IMR-90 (cell line): ENCODE measurements at places on chromosomes 5 and 9. TPM values are rescaled to one million over a fixed set of nuclear protein-coding genes. Genes with fewer than 3 reads are reported as not detected.

GRCh38 chr5:171705830-171706468 is 79.7 kb upstream of the SMIM23 start:
- no peak for DNase-seq

DNA sequence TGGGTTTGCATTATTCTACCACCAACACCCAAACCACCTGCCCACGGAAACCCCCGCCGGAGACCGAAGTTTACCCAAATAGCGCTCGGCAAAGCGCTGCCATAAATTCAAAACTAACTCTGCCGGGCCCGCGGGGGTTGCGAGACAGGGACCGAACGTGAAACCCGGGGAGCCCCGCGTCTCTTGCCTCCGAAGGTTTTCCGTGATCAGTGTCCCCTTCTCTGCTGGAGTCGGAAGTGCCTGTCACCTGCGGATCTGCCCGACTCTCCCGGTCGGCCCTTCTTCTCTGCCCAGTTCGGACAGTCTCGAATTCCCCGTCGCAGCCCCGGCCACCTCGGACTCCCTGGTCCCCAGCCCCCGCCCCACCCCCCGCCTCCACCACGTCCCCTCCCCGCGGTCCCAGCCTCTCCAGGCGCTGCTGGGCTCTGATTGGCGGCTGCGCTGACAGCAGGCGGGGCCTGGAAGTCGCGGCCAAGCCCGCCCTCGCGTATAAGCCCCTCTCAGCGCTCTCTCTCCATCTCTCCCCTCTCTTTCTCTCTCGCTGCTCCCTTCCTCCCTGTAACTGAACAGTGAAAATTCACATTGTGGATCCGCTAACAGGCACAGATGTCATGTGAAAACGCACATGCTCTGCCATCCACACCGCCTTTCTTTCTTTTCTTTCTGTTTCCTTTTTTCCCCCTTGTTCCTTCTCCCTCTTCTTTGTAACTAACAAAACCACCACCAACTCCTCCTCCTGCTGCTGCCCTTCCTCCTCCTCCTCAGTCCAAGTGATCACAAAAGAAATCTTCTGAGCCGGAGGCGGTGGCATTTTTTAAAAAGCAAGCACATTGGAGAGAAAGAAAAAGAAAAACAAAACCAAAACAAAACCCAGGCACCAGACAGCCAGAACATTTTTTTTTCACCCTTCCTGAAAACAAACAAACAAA is at the start of gene RORB:
Gene RORB (plus strand): TSS at position 517 of the 929 bp plus-strand sequence. CDS start 642 bp downstream, outside the sequence.
- DNase-seq: peak; percentile 5

GRCh38 chr5:2187156-2187555 is 304.4 kb upstream of the IRX4 start:
- no peak for DNase-seq

The AK8 gene
- under 0.01 TPM in 2 replicates for total RNA-seq

- DNase-seq: no peak
These were observed 2.9 kb downstream of the STXBP1 start for GRCh38 chr9:127614961-127615360.

The GABRA6 gene
- not detected in 2 replicates for total RNA-seq

DNA sequence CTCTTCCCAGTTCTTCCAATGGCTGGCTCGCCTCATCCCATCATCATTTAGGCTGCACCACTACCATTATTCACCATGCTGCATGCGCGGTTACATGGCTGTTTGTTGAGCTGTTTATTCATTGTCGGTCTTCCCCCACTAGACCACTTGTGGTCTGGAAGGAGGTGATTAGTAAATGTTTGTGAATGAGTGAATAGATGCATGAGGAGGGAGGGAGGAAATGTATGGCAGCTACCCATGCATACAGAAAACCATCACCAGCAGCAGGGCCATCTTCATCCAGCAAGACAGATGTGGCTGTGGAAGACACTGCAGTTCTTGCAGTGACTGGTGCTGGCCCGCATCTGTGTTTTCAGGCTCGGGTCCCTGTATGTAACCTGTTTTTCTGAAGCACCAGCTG is 113.3 kb upstream of the SAP30L start:
- no peak for DNase-seq

The IL7R gene
- 56.9 and 71.7 TPM in 2 replicates for total RNA-seq

DNA sequence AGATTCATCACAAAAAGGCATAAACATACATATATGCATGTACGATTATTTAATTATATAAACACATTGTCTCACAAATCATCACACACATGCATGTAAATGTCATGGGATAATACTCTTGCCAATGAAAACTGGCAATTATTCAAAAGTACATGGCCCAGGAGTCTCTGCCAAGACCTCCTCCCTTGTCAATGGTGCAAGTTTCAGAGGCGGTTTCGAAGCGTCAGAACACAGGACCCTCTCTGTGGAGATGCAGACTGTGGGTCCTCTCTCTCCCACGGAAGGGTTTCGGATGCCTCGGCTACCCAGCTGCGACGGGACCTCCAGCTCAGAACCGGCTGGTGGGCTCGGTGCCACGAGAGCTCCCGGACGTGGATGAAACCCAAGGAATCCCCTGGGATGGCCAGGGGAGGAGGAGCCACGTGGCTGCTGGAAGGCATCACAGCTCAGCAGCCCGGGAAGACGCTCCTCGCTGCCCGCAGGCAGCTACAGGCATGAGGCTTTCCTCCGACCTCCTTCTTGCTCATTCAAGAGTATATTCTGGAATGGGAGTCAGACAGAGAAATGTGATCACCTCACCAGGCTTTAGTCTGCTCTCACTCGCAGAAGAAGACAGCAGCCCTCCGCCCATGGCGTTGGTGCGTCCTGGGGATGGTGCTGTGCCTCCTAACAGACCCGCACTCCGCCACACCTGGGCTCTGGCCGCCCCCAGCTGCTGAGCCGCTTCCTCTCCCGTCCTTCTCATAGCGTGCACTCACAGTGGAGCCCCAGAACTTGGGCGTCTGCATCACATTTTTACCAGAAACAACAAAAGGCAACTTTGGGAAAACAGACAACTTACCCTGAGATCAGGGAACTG is 308.8 kb downstream of the IRX2 start:
- DNase-seq: no peak

- no peak for DNase-seq
These were observed 169.4 kb upstream of the GLRA1 start for GRCh38 chr5:152094060-152094459.

- peak; percentile 25 for DNase-seq
These were observed 23.9 kb downstream of the GTF3C4 start for GRCh38 chr9:132694144-132694543.

DNA sequence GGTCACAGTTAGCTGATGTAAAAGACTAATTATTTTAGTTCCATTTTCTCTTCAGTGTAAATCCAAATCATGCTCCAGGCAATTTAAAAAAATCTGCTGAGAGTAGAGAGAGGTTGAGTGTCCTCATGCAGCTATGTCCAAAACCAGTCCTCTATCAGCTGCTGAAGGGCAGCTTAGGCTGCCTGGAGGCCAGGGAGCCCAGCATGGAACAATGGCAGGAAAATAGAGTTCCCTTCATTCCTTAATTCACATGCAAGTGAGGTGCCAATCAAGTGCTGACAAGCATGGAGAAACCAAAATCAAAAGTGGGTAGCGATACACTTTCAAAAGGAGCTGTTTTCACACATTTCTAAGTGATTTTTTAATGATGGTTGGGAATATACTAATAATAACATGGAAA is 78.3 kb upstream of the POU5F2 start:
- no peak for DNase-seq

- DNase-seq: no peak
These were observed 5.6 kb downstream of the GOLPH3 start for GRCh38 chr5:32168460-32169033.

GRCh38 chr5:90530736-90531487 is 1.5 kb upstream of the LYSMD3 start:
- DNase-seq: no peak

The FAM153A gene
- total RNA-seq: not detected in 2 replicates

The IER5L gene
- total RNA-seq: 12.5 and 14.4 TPM in 2 replicates

The SPATA31E1 gene
- total RNA-seq: not detected in 2 replicates

- no peak for DNase-seq
These were observed 28.5 kb upstream of the NKD2 start for GRCh38 chr5:980001-980588.

DNA sequence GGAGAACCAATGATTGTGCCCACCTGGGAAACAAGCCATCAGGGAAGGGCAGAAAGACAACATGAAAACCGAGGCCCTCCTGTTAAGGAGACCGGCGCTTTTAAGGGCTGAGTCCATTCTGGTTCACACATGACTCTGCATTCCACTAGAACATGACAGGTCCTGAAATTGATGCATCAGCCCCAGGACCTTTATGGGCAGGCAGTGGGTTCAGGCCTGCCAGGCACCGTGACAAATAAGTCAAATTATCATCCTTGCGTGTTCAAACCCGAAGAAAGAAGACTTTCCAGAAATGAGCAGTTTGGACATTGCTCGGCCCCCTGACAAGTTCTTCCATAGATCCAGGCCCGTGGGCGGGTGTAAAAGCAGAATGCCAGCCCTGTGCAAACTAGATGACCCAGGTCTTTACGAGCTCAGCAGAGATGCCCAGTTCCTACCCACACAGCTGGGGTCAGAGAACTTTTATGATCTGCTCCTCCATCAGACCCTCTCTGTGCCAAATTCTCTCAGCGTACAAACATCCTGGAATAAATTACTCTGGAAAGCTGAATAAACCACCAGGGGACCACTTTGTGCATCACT is 295.5 kb upstream of the WWC1 start:
- DNase-seq: no peak

The TMEFF1 gene
- total RNA-seq: 0.90 and 1.9 TPM in 2 replicates

DNA sequence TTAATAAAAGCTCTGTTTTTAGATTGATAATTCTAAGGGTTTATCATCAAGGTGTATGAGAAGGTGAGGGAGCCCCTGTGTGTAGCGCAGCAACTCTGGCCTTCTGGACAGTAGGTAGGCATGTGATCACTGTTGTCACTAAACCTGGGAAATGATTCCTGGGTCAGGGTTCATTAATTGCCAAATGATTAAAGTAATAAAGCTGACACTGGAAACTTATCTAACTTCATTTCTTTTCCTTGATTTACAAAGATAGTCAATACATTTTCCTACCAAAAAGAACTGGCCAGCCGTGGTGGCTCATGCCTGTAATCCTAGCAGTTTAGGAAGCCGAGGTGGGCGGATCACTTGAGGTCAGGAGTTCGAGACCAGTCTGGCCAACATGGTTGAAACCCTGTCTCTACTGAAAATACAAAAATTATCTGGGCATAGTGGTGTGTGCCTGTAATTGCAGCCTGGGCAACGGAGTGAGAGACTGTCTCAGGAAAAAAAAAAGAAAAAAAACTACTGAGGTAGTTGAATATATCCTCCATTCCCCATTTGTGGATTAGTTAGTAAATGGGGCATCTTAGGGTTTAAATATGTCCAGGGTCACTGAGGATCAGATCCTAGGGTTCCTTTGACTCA is 2.4 kb downstream of the EHMT1 start:
- no peak for DNase-seq

The ZBTB5 gene
- total RNA-seq: 9.1 and 10.8 TPM in 2 replicates

DNA sequence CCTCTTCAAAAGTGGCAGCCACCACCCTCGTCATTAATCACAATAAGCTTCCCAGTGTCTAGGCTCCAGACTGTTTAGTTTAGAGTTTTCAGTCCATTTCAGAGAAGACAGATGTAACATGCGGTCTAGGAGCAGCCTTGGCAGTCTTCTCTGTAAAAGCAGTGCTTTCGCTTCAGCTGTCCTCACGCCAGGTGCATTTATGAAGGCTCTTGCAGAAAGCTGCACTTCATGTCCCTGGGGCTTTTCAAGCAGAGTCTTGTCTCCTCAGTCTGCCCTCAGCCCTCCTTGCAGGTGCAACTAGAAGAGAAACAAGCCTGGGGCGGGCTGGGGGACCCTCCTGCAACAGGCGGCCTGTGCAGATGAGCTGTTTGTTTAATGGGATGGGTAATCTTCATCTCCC is 281.9 kb downstream of the DRD1 start:
- no peak for DNase-seq

GRCh38 chr5:126914801-126915436 is 115.4 kb downstream of the MARCHF3 start:
- no peak for DNase-seq

- DNase-seq: no peak
These were observed 25.0 kb upstream of the GABRP start for GRCh38 chr5:170758481-170758880.

- DNase-seq: peak; percentile 43
These were observed 105.2 kb downstream of the RGS3 start for GRCh38 chr9:113568571-113569321.

DNA sequence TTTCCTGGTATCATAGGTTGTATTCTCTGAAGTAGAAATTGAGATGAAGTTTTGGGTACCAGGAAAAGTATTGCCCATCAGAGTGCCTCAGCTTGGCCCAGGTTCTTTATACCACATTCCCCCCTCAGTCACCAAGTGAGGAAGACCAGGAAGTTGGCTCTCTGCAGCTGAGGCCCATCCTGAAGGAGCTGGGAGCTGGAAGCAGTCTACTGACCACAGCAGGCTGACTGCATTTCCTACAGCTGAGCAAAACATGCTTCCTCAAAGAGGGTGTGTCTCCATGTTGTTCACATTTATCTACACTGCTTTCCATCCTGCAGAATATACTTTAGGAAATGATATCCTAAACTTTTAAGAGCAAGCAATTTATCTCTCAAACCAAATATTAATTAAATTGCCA is 654.6 kb downstream of the ELAVL2 start:
- DNase-seq: no peak

The ZNF608 gene
- 15.1 and 16.4 TPM in 2 replicates for total RNA-seq

The BARHL1 gene
- not detected in 2 replicates for total RNA-seq

DNA sequence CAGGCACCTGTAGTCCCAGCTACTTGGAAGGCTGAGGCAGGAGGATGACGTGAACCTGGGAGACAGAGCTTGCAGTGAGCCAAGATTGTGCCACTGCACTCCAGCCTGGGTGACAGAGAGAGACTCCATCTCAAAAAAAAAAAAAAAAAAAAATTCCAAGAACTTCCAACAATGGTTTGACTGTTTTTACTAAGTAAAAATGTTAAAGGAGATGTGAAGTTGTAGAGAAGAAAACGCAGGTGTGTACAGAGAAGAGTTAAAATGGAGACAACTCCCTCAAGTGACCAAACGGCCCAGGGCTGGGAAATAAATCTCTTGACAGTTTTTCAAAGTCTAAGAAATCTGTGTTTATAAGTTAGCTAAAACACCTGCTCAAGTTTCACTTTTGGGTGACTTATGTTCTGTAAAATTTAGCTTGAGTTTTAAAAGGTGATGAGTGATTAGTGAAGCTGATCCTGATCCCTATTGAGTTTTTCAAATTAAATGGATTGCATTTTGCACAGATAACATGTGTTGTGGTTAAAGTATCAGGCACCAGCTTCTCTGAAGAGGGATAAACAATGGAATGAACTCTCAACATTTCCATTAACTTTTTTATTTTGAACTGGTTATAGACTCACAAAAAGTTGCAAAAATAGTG is 255.2 kb upstream of the CD180 start:
- DNase-seq: no peak

GRCh38 chr5:148913985-148914431 is 87.6 kb downstream of the ADRB2 start:
- peak; percentile 87 for DNase-seq

The MCTP1 gene
- 0.56 TPM in 1 of 2 replicates, not detected in the other for total RNA-seq

- no peak for DNase-seq
These were observed 487.7 kb downstream of the GADD45G start for GRCh38 chr9:90092508-90092907.

DNA sequence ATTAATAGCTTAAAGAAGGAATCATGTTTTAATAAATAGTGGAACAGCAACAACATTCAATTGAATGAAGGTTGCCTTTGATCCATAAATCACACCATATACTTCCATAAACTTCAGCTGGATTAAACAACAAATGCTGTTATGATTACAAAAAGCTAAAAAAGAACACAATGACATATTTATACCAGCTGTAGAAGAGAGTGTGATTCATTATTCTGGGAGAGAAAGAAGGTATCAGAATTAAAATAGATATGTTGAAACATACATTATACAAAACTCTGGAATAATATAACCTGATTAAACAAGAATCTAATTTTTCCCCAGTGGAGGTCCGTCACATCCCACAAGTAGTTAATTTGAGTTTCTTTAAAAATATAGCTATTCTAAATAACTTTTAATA is 7.5 kb upstream of the RECK start:
- no peak for DNase-seq
